ENCODE measurements at places on chromosomes 2 and 18. TPM values are rescaled to one million over a fixed set of nuclear protein-coding genes. Genes with fewer than 3 reads are reported as not detected.

DNA sequence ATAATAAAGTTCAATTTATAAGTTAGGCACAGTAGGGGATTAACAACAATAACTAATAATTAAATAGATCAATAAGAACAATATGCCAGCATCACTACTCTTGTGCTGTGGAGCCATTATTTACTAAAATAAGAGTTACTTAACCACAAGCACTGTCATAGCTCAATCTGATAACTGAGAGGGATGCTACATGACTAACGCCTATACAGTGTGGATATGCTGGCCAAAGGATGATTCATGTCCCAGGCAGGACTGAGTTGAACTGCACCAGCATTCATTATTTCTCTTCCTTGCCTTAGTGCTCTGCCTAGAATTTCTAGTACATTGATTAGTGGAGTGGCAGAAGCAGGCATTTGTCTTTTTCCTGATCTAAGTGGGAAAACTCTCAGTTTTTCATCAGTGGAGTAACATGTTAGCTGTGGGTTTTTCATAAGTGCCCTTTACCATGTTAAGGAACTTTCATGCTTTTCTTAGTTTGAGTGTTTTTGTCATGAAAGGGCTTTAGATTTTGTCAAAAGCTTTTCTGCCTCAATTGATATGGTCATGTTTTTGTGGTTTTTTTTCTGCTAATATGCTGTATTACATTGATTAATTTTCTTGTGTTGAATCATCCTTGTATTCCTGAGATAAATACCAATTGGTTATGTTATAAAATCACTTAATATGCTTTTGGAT, 21.7 kb downstream of the KIAA1328 start:
- no peaks in the 10 kb centered on the region for H3K36me3 ChIP-seq
- H3K27me3 ChIP-seq: no peaks in the 10 kb centered on the region
- DNase-seq: peak; percentile 13
- peak overlapping the region; percentile 50 for H3K27ac ChIP-seq
- peaks cover 22% of the 10 kb centered on the region for H3K4me1 ChIP-seq
- H3K4me3 ChIP-seq: no peak overlapping the region

GRCh38 chr2:188327518-188328213, 36.0 kb downstream of the GULP1 start:
- no peak overlapping the region for H3K4me3 ChIP-seq
- H3K36me3 ChIP-seq: no peaks in the 10 kb centered on the region
- H3K4me1 ChIP-seq: peaks cover 15% of the 10 kb centered on the region
- no peaks in the 10 kb centered on the region for H3K27me3 ChIP-seq

DNA sequence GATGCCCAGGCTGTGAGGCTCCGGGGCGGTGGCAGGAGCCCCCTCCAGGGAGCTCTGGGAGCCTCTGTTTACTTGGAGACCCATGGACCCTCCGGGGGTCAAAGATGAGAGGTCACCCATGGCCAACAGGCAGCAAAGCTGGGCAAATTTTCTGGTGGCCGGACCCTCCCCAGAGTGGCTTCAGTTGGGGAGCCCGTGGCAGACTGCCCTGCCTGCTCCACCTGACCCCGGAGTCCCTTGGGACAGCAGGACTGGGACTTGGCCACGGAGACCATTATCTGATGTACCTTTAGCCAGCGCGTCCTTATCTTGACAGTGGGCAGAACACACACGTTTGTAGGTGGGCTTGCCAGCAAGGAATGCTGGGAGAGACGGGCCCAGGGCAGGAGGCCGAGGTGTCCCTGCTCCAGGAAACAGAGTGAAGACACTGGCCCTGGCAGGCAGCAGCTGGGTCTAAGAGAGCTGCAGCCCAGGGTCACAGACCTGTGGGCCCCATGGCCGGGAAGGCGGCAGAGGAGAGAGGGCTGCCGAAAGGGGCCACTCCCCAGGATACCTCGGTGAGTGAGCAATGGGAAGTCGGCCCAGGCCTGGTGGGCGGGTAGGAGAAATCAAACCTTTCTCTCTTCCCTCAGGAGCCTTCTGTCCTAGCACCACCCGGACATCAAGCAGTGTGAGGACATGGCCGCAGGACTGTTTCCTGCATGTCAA, at the start of the genes ABCG5 and ABCG8:
ABCG5 (minus strand) TSS at position 280 of the 708 bp plus-strand sequence; CDS start at position 120, 160 bp downstream.
ABCG8 (plus strand) TSS at position 412 of the 708 bp plus-strand sequence; CDS start at position 495, 83 bp downstream.
- DNase-seq: no peak
- H3K36me3 ChIP-seq: no peaks in the 10 kb centered on the region
- no peaks in the 10 kb centered on the region for H3K27me3 ChIP-seq
- no peaks in the 10 kb centered on the region for H3K4me1 ChIP-seq

- peaks cover 38% of the 10 kb centered on the region for H3K4me1 ChIP-seq
- H3K27me3 ChIP-seq: no peaks in the 10 kb centered on the region
- DNase-seq: no peak
- H3K4me3 ChIP-seq: no peak overlapping the region
- no peaks in the 10 kb centered on the region for H3K36me3 ChIP-seq
Measured at GRCh38 chr2:43206602-43207001, 19.8 kb downstream of the ZFP36L2 start.

DNA sequence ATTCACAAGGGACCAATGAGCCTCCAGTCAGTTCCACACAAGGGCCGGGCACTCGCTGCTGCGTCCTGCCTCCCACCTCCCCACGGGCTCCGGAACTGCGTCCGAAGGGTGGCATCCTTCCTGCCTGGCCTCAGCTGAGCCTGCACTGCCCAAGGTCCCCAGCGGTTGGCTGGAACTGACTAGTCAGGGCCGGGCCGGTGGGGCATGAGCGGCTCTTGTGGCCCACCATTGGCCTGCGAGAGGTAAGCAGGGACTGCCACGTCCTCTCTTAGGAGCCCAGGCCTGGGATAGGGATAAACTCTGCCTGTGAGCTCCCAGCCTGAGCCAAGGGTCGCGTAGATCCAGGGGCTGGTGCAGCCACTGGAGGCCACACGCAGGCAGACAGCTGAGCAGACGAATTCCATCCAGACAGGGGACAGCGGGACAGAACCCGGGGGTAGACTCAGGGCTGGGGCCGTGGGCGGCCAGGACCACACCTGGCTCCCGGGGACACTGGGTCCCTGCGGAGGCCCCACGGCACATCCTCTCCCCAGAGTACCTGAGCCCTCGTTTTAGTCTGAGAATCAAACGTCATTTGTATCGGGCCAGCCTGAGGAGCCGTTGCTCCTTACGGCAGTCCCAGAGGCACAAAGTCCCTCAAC, 148.4 kb downstream of the ZNF516 start:
- H3K36me3 ChIP-seq: peaks cover 12% of the 10 kb centered on the region
- no peak overlapping the region for H3K4me3 ChIP-seq
- H3K27me3 ChIP-seq: no peaks in the 10 kb centered on the region
- DNase-seq: no peak
- H3K4me1 ChIP-seq: peaks cover 17% of the 10 kb centered on the region
- H3K27ac ChIP-seq: no peak overlapping the region

DNA sequence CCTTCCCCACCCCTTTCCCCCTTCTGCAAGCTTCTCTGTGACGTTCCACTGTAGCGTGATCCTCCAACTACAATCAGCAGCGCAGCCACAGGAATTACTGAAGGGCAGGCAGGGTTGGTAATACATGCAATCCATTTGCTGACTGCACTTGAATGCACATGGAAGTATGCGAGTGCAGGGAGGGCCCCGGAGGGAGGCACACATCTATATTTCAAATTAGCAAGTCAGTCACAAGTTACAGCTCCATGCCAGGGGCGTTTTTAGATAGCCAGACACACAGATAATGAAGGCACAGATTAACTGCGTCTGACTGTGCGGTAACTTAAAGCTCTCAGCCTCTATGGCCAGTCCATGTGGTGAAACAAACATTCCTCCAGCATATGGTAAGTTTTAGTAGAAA, 209.2 kb upstream of the GATA6 start:
- DNase-seq: no peak
- no peaks in the 10 kb centered on the region for H3K36me3 ChIP-seq
- H3K4me3 ChIP-seq: no peak overlapping the region

DNA sequence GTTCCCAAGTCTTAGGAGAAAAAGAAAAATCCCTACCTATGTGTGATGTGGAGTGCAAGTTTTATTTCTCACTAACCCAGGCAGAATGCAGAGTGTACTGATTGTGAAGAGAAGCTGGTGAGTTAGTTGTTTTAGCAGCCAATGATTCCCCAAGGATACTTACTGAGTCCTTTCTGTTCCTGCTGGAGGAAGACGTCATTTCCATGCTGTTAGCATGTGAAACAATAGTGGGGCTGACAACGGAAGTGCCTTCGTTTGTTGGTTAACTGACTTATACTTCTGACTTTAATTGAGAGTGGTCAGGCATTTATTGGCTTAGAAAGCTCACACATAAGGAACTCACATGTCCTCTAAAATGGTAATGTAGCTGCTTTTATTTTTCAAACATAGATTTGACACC, 180.6 kb downstream of the MC4R start:
- no peak overlapping the region for H3K4me3 ChIP-seq
- no peaks in the 10 kb centered on the region for H3K27me3 ChIP-seq
- no peaks in the 10 kb centered on the region for H3K4me1 ChIP-seq
- no peak overlapping the region for H3K27ac ChIP-seq
- no peaks in the 10 kb centered on the region for H3K36me3 ChIP-seq
- DNase-seq: no peak

ANKRD23 gene
- 7.5 TPM for total RNA-seq

CYP27C1 gene
- not detected for total RNA-seq

Measured in Calu3 (cell line).